ENCODE measurements at places on chromosomes 1 and 21.

DNA sequence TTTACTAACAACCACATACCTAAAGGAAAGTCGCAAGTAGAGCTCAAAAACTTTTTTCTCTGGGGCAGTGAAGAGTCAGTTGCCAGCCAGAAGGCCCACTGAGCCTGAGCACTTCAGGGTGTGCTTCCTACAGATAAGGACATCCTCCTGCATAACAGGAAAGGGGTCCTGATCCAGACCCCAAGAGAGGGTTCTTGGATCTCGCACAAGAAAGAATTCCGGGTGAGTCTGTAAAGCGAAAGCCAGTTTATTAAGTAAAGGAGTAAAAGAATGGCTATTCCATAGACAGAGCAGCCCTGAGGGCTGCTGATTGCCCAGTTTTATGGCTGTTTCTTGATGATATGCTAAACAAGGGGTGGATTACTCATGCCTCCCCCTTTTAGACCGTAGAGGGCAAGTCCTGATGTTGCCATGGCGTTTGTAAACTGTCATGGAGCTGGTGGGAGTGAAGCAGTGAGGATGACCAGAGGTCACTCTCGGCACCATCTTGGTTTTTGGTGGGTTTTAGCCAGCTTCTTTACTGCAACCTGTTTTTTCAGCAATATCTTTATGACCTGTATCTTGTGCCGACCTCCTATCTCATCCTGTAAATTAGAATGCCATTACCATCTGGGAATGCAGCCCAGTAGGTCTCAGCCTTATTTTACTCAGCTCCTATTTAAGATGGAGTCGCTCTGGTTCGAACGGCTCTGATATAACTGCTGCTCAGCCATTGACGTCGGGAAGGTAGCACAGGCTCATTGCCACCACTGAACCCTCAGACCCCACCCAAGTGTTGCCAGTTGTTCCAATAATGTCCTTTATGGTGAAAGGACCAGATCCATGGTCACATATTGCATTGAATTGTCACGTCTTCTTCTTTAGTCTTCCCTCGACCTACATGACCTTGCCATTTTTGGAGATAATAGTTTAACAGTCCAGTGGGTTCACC lies 96.6 kb upstream of the ERRFI1 start:
- no peak for DNase-seq

GRCh38 chr1:41862384-41863221 lies 56.1 kb downstream of the HIVEP3 start:
- no peak for DNase-seq

- no peak for DNase-seq
Observed at GRCh38 chr21:35043549-35043948, 5.6 kb downstream of the RUNX1 start.

GRCh38 chr1:115545096-115545720 lies 96.6 kb upstream of the VANGL1 start:
- no peak for DNase-seq

GRCh38 chr1:41670217-41670957 lies 185.9 kb upstream of the EDN2 start:
- no peak for DNase-seq

DNA sequence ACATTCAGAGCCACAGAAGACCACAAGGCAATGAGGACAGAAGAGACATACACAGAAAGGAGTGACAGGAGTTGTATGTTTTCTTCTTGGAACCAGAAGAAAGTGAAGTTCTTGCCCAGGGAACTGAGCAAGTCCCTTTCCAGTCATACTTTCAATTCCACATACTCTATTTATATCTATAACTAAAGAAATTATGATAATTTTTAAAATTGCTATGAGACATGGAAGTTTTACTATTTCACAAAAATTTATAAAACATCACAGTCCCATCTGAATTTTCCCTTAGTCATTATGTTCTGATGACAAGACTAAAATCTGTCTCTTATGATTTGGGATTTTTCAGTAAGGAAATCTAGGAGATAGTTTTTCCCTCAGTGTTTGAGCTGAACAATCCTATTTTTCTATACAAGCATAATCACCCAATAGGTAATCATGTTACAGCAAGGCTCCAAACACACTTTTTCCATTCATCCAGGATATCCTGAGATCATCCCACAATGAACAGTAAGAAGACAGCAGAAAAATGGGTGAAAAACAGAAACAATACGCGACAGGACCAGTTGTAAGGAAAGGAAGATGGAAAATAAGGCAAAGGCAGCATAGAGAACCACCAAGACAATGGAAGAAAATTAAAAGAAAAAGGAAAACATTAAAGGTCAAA lies 154.6 kb downstream of the VAV3 start:
- DNase-seq, result no peak

DNA sequence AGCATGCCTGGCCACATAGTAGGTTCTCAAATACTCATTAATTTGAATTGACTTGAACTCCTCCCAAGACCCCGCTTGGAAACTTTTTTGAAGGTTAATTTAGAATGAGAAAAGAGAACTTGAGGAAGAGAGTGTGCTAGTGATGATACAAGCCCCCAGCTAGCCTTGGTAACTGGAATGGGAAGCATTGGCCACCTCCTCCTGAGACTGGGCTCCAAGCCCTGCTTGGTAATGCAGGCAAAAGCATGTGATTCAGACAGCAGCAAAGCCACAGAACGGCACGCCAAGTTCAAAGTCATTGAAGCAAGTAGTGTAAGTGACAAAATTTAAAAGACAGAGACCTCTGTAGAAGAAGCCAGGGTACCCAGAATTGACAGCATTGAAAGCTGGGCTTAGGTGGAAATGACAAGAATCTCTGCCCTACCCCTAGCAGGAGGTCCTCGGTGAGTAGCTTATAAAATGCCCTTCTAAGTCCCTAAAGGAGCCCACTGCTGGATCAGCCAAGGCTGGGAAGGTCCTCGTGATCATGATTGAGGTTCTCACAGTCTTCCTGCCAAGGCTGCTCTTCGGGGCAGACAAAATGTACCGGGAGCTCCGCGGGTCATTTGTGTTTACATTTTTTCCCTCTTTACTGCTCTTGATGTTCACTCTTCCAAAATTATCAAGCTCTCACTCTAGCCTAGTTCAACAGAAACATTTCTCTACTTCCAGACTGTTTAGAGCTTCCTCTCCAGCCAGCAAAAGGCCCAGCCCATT lies 99.4 kb downstream of the TSEN15 start:
- DNase-seq, result peak; percentile 50

DNA sequence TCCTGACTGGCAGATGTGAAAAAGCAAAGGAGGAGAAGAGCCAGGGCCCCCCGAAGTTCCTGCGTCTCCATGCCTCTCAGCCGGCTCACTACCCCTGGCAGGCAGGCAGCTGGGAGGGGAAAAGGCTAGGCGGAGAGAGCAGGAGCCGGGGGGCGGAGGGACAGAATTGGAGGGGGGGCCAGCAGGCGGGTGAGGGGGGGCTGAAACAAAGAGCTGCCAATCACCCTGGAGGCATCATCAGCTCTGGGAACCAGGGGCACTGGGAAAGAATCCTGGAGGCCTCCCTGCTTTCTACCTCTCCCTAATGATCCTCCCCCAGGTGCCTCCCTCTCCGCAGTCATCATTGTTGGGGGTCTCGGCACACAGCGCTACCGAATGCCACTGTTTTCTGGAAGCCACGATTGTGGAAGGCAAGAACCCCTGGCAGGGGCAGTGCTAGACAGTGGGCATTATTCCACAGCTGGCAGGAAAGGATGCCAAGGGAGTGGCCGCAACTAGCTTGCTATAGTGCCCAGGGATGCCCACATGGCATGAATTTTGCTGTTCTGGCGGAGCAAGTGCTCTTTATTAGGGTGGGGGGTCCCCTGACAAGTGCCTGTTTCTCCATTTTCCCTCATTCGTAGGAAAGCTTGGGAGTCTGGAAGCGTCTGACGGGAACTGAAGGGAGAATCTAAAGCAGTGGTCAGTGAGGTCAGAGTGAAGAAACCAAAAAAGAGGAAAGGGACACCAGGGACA lies at the start of gene THBS3:
Gene THBS3, minus strand, starts transcription at position 92 of the 735 bp plus-strand sequence. Its CDS starts 21 bp downstream, at position 71.
- DNase-seq, result peak; percentile 68

DNA sequence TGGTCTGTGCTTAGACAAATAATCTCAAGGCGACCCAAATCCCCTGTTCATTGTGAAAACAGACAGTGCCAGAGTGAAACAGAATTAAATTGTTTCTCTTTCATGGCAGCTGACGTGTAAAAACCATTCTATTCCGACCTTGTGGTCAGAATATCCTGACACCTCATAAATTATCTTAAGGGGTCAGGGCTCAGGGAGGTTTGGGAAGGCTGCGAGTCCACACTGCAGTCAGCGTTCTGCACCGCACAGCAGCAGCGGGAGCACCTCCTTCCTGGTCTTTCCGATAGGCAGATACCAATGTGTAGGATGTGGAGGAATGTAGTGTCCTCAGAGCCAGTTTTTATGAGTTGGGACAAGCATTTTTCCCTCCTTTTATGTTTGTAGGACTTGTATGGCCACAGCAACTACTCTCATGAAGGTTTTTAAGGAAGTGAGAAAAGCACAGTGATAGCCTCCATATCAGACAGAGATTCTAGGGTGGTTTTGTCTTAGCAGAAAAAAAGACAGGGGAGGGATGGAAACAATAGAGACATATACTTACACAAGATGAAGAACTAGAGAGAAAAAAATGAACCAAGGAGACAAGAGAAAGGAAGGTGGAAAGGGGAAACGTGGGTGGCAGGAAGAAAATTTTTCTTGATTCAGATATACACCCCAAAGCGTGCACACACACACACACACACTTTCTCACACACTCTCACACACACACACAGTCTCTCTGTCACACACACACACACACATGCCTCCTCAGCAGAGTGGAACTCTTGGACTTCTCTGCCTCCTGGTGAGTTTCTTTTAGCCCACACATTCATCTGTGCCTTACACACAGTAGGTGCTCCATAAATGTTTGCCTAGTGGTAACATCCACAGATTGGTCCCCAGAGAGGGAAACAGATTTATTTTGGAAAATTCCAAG lies 68.6 kb downstream of the NTMT2 start:
- no peak for DNase-seq

GRCh38 chr1:162373541-162374260 lies 3.0 kb downstream of the SPATA46 start:
- no peak for DNase-seq

- DNase-seq, result no peak
Observed at GRCh38 chr1:43576521-43576920, 45.8 kb downstream of the PTPRF start.
